Fibroblast of the aortic adventitia (primary cell): ENCODE measurements at places on chromosomes 5 and 9.

- no peak for DNase-seq
Observed at GRCh38 chr5:68161156-68161555, 54.4 kb upstream of the PIK3R1 start.

DNA sequence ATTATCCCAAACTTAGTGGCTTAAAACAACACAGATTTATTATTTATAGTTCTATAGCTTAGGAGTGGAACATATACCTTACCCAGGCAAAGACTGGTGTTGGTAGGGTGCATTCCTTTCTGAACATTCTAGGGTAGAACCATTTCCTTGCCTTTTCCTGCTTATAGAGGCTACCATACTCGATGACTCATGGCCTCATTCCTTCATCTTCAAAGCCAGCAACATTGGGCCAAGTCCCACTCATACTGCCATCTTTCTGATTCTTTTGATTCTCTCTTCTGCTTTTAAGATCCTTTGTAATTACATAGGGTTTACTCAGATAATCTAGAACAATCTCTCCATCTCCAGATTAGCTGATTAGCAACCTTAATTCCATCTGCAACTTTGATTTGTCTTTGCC, 452.7 kb upstream of the KLF4 start:
- DNase-seq = peak; percentile 12

DNA sequence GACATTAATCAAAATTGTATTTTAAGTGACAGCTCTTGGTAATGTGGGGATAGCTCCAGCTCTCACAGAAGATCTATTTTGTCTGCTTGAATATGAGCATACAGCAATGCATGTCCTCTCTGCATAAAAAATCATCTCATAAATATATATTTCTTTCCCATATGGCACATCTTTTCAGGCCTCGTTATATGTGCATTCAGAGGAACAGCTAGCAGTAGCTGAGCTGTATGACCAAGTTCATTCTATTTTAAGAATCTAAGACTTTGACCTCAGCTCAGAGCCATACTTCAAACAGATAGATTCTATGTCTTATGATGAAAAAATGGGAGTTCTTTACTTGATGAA, 487.2 kb downstream of the ARHGEF28 start:
- DNase-seq = no peak

- no peak for DNase-seq
Observed at GRCh38 chr5:157801-158200, 33.5 kb upstream of the LRRC14B start.

GRCh38 chr5:69309380-69309779, 23.2 kb downstream of the CCDC125 start:
- DNase-seq = no peak

DNA sequence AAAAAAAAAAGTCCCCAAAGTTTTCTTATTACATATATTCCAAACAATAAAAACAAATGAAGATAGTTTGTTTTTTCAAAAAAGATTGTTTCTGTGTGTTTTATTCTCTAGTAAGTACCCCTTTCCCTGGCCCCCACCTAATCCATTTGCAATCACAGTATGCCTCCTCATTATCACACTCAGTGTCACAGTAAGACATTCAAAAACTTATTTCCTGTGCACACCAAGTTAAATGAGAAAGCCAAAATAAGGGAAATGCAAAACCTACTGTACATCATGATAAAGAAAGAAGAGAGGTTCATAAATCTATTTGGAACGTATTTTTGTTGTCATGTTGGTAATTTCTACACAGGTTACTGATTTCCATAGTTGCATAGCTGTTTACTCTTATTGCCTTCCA, 62.3 kb downstream of the ST8SIA4 start:
- no peak for DNase-seq

DNA sequence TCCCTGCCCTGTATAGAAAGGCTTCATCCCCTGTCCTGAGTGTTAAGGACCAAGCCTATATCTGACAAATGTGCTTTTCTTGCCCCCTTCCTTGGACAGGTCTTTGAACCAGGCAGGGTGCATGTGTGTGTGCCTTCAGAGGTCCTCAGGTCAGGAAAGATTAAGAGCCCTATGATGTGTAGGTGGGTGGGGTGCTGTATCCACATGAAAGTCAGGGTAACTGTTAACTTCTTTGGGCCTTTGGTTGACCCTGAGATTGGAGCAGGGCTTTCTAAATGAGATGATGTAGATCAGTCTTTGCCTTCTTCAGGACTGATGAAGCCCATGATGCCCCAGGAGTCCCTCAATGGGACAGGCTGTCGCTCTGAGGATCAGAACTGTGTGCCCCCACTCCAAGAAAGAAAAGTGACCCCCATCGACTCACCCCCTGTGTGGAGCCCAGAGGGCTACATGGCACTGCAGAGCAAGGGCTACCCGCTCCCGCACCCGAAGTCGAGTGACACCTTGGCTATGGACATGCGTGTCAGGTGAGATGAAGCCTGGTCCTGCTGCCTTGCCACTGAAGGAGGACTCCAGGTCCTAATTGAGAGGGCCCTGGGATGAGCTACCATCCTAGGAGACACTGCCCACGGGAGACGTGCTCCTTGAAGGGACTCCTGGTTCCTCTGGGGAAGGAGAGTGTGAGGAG, 29.4 kb upstream of the POMT1 start:
- no peak for DNase-seq

GRCh38 chr5:151737431-151737830, 21.0 kb downstream of the ATOX1 start:
- DNase-seq = no peak

GRCh38 chr5:385321-385720, 57.7 kb upstream of the EXOC3 start:
- no peak for DNase-seq

DNA sequence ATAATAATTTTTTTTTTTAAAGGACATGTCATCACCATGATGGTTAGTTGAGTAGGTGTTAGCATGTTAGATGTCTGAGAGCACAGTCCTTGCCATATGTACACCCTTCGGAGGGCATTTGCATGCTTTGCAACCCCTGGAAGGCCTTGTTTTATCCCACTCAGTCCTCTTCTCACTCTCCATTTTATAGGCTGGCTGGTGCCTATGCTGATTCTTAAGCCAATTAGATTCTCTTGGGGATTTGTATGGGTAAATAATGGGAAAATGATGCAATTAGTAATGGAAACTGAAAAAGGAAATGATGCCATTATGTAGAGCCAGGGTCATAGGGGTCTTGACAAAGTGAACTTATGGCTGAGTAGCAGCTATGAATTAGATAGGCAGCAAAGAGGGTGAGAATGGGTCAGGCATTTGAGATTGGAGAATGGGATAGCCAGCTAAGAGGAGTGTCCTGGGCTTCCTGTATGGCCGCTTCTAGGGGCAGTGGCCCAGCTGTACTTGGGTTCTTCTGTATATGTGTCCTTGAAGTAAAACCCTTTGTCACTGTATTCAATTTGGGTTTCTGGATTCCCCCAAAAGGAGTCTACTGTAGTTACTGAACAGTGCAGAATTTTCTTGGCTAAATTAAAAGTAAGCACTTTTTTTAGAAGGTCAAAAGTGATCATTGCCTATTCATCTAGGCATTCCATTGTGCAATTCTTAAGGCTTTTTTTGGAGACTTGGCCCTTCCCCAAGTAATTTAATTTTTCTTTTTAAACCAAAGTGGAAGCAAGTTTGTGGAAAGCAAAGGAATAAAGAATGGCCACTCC, 31.6 kb downstream of the LRRTM2 start:
- DNase-seq = peak; percentile 77

DNA sequence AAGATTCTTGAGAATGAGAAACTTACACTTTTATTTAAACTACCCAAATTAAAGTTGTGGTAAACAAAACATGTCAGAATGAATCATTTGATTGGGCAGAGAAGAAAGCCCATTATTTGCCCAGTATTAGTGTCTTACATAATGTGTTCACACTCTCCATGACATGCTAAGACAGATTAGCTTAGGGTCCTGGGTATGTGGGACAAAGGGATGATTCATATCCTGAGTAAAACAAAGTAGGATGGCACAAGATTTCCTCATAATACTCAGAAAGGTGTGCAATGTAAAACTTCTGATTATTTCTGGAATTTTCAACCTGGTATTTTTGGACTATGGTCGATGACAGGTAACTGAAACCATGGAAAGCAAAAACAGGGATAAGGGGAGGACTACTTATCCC, 183.9 kb upstream of the POU5F2 start:
- no peak for DNase-seq

GRCh38 chr5:179732918-179733771, 523 bp downstream of the MAML1 start:
- DNase-seq = peak; percentile 40

DNA sequence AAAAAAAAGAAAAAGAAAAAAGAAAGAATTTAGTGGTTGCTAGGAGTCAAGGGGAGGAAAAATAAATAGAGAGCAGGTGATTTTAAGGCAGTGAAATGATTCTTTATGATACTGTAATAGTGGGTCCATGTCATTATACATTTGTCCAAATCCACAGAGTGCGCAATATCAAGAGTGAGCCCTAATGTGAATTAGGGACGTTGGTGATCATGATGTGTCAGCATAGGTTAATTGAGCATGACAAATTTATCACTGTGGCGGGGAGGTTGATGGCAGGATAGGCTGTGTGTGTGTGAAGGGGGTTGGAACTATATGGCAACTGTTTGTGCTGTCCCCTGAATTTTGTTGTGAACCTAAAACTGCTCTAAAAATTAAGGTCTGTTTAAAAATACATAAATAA, 357.8 kb downstream of the ICE1 start:
- DNase-seq = no peak

GRCh38 chr5:138438724-138439476, at the start of gene REEP2:
Gene REEP2 (plus strand): TSS chr5:138439057. CDS start chr5:138439209, 152 bp downstream.
- DNase-seq = peak; percentile 30

GRCh38 chr5:140362875-140363630, 3.1 kb downstream of the SLC4A9 start:
- peak; percentile 56 for DNase-seq

- no peak for DNase-seq
Observed at GRCh38 chr5:164742025-164742424, 1236.6 kb downstream of the MAT2B start.

DNA sequence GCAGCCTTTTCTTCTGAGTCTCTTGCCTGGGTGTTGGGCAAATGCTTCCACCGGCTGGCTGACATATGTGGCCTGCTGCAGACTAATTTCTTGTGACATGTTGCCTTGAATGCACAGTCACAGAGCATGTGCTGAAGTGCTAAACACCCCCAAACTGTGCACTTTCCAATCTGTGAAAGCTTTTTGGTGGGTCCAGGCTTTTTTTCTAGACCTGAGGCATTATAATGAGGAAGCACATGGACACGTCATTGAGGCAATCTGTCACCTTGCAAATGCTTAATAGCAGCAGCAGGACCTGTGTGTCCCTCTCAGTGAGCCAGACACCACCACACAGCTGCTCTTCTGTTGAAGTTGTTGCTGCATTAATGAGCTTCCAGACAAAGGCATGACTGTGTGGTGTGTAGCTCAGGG, 274.7 kb downstream of the ELAVL2 start:
- DNase-seq = no peak

- no peak for DNase-seq
Observed at GRCh38 chr5:151019331-151019730, 1.1 kb upstream of the GPX3 start.

DNA sequence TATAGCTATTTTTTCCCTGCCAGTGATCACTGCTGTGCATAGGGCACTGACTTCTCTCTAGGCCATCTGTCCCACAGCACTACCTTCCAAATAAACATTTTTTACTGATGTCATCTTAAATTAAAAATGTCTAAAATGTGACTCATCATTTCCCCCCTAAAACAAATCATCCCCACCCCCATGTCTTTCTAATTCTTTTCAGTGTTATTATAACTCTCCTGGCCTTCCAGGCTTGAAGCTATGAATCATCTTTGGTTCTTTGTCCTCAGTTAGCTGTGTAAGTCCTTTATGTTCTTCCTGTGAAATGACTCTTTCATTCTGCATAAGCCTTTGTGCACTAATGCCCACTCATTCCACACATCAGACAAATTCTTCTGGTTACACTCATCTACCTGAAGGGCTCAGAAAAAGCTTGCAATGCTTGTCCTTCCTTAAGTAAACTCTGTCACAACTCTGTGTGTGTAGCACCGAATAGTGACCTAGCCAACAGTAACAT, 78.1 kb downstream of the CFAP95 start:
- DNase-seq = peak; percentile 79

DNA sequence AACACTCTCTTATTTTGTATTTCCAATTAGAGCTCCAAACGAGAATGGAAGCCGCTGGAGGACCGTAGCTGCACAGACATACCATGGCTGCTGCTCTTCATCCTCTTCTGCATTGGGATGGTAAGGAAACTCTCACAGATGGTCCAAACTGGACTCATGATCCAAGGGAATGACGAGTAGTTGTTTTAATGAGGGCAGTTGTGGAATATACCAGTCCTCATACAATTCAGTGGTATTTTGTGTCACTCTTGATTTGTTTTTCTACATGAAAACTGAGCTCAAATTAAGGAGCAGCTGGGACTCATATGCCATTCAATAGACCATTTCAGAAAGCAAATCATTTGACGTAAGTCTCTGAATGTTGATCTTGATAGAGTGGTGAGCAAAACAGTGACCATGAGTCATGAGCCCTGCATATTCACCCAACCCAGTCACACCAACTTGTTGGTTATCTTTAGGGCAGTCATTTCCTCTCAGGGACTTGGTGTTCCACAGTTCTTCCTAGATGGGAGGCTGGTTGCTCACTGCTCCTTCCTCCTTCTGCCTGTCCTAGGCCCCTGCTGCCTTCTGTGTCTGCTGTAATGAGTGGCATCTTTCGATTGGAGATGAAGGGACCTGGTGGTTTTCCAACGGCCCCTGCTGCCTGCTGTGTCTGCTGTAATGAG, 54.9 kb downstream of the SLC44A1 start:
- peak; percentile 91 for DNase-seq

GRCh38 chr5:170427672-170428236, 38.6 kb upstream of the KCNMB1 start:
- DNase-seq = peak; percentile 9

DNA sequence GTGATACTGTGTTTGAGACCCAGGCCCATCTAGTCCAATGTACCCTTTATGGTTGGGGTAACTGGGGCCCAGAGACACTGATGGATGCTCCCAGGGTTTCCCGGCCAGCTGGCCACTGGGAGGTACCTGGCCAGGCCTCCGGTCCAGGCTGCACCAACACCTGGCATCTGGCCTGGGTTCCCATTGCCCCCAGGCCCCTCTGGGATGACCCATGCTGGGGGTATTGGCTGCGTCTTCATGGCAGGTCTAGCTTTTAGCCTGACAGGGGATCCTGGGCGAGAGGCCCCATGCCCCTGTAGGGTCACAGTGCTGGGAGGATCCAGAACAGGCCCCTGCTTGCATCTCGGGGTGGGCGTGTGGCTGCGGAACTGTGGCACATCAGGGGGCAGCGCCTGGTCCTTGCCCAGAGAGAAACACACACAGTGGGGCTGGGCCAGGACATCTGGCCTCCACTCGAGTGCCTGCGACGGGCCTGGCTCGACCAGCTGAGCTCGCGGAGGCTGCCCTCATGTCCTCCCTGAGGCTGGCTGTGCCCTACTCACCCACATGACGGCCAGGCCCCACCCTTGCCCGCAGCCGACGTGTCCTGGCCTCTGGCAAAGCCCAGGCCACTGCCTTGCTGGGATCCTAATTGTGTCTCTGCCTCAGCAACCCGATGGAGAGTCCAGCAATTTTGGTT, 21.5 kb upstream of the COL5A1 start:
- DNase-seq = no peak

DNA sequence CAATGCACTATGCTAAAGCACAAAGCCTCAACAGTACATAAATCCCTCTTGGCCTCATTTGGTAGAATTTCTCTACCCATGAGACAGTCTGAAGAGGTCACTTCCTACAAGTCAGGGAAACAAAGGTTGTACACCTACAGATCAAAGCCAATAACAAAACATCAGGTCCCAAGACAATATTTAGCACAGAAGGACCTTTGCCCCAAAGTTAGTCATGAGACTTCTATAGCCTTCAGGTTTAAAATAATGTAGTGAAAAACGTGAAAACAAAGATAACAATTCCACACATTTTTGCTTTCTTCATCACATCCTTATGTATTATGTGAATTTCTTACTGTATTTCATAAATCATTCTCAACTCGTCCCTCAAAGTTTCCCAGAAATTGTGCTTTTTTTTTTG, 15.8 kb downstream of the AFF4 start:
- peak; percentile 69 for DNase-seq
